ENCODE measurements at places on chromosomes 2 and 18. TPM values are rescaled to one million over a fixed set of nuclear protein-coding genes. Genes with fewer than 3 reads are reported as not detected.

GRCh38 chr2:218867900-218868299 is 8.3 kb downstream of the WNT6 start:
- peaks cover 16% of the 10 kb centered on the region for H3K27me3 ChIP-seq
- H3K4me1 ChIP-seq = peaks cover 22% of the 10 kb centered on the region
- H3K36me3 ChIP-seq = no peaks in the 10 kb centered on the region
- H3K27ac ChIP-seq = no peak overlapping the region
- no peak overlapping the region for H3K4me3 ChIP-seq

The CLASP1 gene
- 142 TPM for total RNA-seq

The ANKRD62 gene
- total RNA-seq = not detected

The BCL11A gene
- total RNA-seq = 3.5 TPM

DNA sequence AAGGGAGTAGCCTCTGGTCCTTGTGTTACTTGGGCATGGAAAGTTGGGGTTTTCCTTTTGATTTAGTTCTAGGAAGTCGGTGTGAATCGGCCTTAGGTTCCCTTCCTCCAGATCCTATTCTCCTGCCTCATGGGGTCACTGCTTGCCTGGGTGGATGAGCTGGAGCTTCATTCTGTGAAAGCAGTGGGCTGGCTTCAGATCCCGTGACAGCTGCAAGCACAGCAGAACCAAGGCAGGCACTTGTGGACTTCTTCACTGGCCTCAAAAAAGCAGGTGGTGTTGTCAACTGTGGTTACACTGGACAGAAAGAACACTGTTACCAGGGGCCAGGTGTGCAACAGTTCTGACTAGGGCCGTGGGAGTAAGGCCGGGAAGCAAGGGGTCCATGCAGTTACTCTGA is 243.4 kb downstream of the LDLRAD4 start:
- no peaks in the 10 kb centered on the region for H3K27me3 ChIP-seq
- DNase-seq = no peak
- H3K4me3 ChIP-seq = no peak overlapping the region
- no peaks in the 10 kb centered on the region for H3K36me3 ChIP-seq

The BCL2 gene
- 33.4 TPM for total RNA-seq

DNA sequence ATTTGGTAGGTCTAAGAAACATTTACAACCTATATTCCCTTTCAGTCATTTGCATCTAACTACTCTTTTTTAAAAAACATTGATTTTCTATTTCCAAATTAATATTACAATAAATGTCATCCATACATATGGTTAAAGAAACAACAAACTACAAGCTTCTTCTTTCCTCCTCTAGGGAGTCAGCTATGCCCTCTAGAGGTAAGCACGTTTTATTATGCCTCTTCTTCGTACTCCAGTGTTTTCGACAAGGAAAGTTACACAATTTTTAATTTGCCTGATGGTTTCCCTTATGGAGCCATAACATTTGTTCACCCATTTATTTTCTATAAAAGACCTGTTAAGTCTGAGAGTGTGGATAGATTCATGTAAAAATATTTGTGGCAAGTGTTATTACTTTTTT is 183.4 kb upstream of the CDH7 start:
- no peaks in the 10 kb centered on the region for H3K36me3 ChIP-seq
- DNase-seq = no peak
- H3K4me3 ChIP-seq = no peak overlapping the region
- H3K27ac ChIP-seq = no peak overlapping the region
- no peaks in the 10 kb centered on the region for H3K4me1 ChIP-seq
- no peaks in the 10 kb centered on the region for H3K27me3 ChIP-seq

The UGT1A3 gene
- not detected for total RNA-seq

The CD207 gene
- total RNA-seq = not detected

The NEURL3 gene
- not detected for total RNA-seq

GRCh38 chr2:240523451-240524281 is 34.1 kb downstream of the ANKMY1 start:
- H3K4me1 ChIP-seq = no peaks in the 10 kb centered on the region
- no peaks in the 10 kb centered on the region for H3K27me3 ChIP-seq
- peaks cover 17% of the 10 kb centered on the region for H3K36me3 ChIP-seq
- no peak for DNase-seq

DNA sequence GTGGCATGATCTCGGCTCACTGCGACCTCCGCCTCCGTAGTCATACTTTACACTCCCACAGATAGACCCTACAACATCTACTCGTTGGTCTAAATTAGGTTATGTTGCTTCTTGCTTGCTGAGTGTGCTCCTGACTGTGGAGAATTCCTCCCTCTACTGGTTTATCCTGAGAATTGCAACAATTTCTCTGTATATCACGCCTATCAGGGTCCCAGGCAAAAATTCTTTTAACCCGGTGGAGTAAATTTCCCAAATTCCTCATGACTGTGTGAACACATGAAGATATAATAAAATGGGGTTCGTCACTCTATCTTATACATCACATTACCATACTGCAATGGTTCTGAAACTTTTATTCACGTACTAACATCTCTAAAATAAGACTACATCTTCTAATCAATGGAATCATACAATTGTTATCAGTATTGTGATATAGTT is 156.7 kb downstream of the EVA1A start:
- H3K36me3 ChIP-seq = no peaks in the 10 kb centered on the region
- H3K4me1 ChIP-seq = no peaks in the 10 kb centered on the region
- no peak overlapping the region for H3K27ac ChIP-seq
- H3K27me3 ChIP-seq = no peaks in the 10 kb centered on the region
- H3K4me3 ChIP-seq = no peak overlapping the region

GRCh38 chr2:191302459-191303139 is 57.4 kb downstream of the MYO1B start:
- no peaks in the 10 kb centered on the region for H3K4me1 ChIP-seq
- H3K36me3 ChIP-seq = no peaks in the 10 kb centered on the region
- no peak overlapping the region for H3K4me3 ChIP-seq
- no peak overlapping the region for H3K27ac ChIP-seq

DNA sequence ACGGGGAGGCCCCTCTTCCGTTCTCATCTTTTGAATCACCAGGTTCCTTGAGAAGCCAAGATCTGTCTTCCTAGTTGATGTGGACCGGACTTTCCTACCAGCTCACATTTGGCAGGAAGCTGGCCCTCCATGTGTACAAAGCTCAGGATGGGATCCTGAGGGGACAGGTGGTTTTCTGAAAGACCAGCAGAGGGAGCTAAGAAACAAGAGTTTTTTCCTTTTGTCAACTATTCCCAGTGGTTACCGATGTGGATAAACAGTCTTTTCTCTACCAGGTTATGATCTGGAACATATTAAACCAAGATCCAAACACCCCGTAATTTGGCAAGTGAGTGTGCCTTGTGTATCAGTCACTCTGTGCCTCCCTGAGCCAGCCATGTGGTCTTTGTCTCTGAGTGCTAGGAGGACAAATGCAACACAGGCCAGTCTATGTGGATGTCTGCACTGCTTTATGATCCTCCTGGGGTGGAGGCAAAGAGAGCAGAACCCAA is 25.1 kb upstream of the ARHGAP25 start:
- no peak overlapping the region for H3K4me3 ChIP-seq
- peaks cover 3% of the 10 kb centered on the region for H3K4me1 ChIP-seq
- no peak for DNase-seq
- no peaks in the 10 kb centered on the region for H3K36me3 ChIP-seq

DNA sequence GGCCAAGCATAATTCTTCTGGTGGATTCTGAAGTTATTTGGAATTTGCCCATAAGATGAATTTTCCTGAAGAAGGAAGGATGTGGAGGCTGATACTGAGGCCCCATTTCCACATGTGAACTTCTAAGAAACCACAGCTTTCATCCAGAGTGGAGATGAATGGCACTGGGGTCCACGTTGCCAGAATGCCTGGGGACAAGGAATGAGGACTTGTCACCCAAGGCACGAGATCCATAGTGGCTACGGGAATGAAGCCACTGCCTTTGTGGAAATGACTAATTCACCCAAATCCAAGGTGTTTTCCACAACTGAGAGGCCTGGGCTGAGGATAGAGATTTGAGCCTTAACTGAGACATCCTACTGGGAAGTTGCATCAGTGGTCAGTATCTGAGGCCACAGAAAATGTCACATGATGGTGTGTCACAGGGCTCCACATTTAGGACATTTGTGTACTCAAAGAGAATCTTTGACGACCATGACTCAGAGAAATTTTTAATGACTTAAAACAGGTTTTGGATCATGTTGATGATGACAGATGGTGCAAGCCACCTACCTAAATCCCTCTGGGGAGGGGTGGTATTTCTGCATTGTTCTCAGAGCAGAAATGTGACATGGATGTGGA is 286.1 kb downstream of the SOX11 start:
- H3K27ac ChIP-seq = no peak overlapping the region
- H3K27me3 ChIP-seq = no peaks in the 10 kb centered on the region
- no peak overlapping the region for H3K4me3 ChIP-seq
- no peaks in the 10 kb centered on the region for H3K4me1 ChIP-seq
- DNase-seq = no peak
- H3K36me3 ChIP-seq = no peaks in the 10 kb centered on the region

DNA sequence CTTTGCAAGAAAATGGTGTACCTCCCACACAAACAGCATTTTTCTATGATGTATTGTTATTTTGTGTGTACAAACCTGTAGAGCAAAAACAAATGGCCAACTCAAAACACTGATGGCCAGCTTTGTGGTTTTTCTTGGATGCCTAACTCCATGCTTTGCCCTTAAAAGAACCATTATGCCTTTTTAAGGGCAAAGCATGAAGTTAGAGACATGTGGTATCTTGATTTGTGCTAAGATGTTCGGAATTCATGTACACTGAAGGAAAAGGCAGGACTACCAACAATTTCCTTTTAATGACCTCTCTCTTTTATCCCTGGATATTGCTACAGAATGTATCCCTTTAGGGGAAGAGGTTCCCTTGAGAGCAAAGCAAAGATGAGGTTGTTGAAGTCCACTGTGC is 273.6 kb downstream of the SCG2 start:
- no peak overlapping the region for H3K27ac ChIP-seq
- no peak for DNase-seq
- H3K4me1 ChIP-seq = no peaks in the 10 kb centered on the region
- no peak overlapping the region for H3K4me3 ChIP-seq

The SP100 gene
- total RNA-seq = 363 TPM

DNA sequence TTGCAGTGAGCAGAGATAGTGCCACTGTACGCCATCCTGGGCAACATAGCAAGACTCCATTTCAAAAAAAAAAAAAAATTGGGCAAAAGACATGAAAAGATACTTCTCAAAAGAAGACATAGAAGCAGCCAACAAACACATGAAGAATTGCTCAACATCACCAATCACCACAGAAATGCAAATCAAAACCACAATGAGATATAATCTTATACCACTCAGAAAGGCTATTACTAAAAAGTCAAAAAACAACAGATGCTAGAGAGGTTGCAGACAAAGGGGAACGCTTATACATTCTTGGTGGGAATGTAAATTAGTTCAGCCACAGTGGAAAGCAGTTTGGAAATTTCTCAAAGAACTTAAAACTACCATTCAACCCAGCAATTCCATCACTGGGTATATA is 43.1 kb upstream of the CHAC2 start:
- H3K27me3 ChIP-seq = no peaks in the 10 kb centered on the region
- H3K4me3 ChIP-seq = no peak overlapping the region
- H3K27ac ChIP-seq = no peak overlapping the region
- H3K4me1 ChIP-seq = no peaks in the 10 kb centered on the region
- peaks cover 4% of the 10 kb centered on the region for H3K36me3 ChIP-seq

DNA sequence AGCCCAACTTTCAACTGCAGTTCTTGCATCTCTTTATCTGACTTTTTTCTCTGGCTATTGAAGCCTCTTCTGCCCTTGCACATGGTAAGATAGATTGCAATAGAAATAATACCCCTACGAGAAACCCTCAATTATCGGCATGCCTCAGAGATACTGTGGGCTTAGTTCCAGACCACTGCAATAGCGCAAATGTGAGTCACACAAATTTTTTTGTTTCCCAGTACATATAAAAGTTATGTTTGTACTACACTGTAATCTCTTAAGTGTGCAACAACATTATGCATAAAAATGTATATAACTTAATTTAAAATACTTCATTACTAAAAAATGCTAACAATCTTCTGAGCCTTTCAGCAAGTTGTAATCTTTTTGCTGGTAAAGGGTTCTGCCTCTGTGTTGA is 124.7 kb downstream of the PDE1A start:
- H3K36me3 ChIP-seq = no peaks in the 10 kb centered on the region
- H3K27me3 ChIP-seq = no peaks in the 10 kb centered on the region
- no peak overlapping the region for H3K4me3 ChIP-seq
- no peak for DNase-seq

DNA sequence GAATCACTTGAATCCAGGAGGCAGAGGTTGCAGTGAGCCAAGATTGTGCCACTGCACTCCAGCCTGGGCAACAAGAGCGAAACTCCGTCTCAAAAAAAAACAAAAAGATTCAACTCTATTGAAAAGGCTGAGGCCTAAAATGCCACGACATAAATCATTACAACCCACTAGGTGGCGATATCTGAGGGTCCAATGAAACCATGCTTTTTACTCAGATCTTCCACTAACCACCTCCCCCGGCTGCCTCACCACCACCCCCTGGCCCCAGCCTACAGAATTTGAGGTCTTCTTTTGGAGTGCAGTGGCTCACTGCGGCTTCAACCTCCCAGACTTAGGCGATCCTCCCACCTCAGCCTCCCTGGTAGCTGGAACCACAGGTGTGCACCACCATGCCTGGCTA is 57.5 kb downstream of the AP1S3 start:
- no peaks in the 10 kb centered on the region for H3K4me1 ChIP-seq
- no peak overlapping the region for H3K27ac ChIP-seq
- H3K4me3 ChIP-seq = no peak overlapping the region
- no peaks in the 10 kb centered on the region for H3K27me3 ChIP-seq
- H3K36me3 ChIP-seq = peaks cover 7% of the 10 kb centered on the region

- no peaks in the 10 kb centered on the region for H3K27me3 ChIP-seq
- no peak overlapping the region for H3K4me3 ChIP-seq
- H3K36me3 ChIP-seq = no peaks in the 10 kb centered on the region
- H3K27ac ChIP-seq = no peak overlapping the region
- no peak for DNase-seq
- peaks cover 29% of the 10 kb centered on the region for H3K4me1 ChIP-seq
These were observed 6.3 kb downstream of the HS6ST1 start for GRCh38 chr2:128312411-128312810.

The DSC3 gene
- not detected for total RNA-seq

DNA sequence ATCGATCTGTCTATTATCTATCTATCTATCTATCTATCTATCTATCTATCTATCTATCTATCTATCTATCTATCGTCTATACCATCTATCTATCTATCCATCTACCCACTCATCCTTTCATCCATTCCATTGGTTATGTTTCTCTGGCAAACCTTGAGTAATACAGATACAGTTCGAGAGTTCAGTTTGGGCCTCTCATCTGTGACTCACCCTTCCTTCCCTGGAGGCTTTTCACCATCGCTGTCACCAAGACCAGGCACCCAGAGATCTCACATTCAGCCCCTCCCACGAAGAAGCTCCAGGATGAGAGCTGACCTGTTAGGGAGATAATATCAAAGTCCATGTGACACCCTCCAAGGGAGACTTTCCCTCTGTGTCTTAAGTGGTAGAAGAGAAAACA is 164.1 kb upstream of the CELF4 start:
- DNase-seq = no peak
- H3K4me3 ChIP-seq = no peak overlapping the region
- no peaks in the 10 kb centered on the region for H3K36me3 ChIP-seq
- H3K4me1 ChIP-seq = no peaks in the 10 kb centered on the region

GRCh38 chr2:69779258-69780001 is 37.5 kb downstream of the ANXA4 start:
- no peak for DNase-seq
- H3K36me3 ChIP-seq = peaks cover 2% of the 10 kb centered on the region
- no peaks in the 10 kb centered on the region for H3K27me3 ChIP-seq
- peaks cover 21% of the 10 kb centered on the region for H3K4me1 ChIP-seq
- H3K4me3 ChIP-seq = no peak overlapping the region
- H3K27ac ChIP-seq = no peak overlapping the region

The IL36RN gene
- not detected for total RNA-seq
